Central memory CD4-positive, alpha-beta T cell (primary cell): ENCODE measurements at places on chromosomes 13 and 19.

DNA sequence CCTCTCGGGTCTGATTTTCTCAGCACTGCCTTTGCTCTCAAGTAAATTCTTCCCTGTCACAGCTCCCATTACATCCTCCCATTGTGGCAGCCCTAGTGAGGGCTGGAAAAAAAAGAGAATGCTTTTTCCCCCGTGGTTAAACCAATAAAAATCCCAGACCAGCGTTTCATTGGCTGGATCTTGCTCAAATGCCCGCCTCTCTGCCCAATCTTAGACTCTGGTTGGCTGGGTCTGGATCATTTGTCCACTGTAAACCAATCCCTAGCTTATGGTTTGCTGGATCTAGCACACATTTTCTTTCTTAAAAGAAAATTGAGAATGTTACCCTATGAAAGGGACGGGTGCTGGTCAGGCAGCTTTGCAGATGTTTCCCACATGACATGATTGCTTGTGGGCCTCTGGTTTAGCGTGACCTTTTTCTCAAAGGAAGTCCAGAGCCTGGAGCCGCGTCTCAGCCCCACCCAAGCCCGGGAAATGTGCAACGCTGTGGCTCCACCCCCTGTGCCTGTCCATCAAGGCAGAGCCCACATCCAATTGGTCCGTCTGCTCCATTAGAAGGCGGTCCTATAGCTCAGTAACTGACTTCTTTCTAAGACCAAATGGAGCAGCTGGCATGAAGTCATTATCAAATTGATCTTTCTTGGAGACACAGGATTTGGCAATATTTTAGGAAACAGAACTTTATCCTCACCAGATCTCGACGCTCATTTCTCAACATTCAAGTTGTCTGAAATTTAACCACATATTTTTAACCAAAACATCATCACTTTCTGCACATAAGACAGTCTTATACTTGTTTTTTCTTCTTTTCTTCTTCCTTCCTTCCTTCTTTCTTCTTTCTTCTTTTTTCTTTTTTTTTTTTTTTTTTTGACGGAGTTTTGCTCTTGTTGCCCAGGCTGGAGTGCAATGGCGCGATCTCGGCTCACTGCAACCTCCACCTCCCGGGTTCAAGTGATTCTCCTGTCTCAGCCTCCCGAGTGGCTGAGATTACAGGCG is 2.6 kb upstream of the MCEMP1 start:
- no peak for DNase-seq

DNA sequence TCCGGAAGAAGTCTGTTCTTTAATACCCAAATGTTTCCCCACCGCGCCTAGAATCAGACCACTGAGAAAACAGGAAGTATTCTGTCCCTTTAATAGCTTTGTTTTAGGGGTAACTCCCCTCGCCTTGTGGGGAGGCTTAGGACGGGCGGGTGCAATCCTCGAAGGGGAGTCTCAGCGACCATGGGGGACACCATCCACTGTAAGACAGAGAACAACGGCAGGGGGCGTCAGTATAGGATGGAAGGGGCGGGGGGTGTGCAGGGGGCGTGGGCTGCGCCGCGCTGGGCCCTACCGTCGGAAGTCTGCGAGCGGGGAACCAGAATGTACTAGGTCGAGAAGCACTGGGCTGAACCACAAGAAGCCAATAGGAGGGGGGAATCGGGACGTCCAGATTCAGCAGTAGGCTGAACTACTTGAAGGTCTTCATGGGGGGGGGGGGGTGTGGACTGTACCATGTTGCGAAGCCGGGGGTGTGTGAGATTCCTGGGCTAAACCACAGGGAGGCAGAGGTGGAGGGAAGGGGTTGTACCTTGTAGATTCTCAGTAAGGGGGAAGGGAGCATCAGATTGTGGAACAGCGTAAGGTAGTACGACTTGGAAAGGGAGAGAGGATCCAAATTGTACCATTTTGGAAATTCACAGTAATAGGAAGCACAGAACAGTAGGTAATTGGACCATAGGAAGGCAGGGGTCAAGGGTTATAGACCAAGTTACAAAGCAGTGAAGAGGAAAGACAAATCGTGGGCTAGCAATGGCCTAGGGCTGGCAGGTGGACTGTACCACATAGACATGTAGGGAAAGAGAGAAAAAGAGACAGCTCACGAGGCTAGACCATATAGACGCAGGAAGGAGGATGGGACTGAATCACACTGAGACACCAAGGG is 1.0 kb upstream of the DBP start:
- DNase-seq, result peak; percentile 92

- DNase-seq, result no peak
Observed at GRCh38 chr19:55153652-55154264, 3.8 kb downstream of the TNNI3 start.

DNA sequence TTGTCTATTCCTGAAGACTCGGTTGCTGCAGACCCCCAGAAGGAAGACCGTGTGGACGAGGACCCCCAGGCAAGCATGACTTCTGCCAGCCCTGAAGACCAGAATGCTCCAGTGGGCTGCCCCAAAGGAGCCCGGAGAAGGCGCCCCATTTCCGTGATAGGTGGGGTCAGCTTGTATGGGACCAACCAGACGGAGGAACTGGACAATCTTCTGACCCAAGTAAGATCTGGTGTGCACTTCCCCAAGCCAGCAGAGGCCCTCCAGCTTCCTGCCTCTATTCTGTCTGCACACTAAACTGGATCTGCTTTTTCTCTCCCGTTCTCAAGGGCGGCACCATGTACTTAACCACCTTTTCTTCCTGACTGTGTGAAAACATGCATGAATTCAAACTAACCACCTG is 59.8 kb upstream of the C1QTNF9 start:
- DNase-seq, result no peak

GRCh38 chr13:94588541-94588940 is 7.4 kb downstream of the TGDS start:
- no peak for DNase-seq

DNA sequence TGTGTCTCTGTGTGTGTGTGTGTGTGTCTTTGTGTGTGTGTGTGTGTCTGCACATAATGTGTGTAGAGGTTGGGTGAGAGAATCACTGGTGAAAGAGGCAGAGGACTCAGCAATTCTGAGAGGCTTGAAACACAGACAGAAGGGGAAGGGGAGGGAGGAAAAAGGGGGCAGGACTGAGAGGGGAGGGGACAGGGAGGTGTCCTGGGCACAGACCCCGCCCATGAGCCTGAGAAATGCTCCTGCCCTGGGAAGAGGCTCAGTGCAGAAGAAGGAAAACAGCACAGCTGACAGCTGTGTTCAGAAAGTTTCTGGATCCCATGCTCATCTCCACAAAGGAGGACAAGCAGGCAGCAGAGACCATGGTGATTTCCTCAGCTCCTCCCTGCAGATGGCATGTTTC is 59.1 kb upstream of the CEACAM8 start:
- DNase-seq, result no peak

DNA sequence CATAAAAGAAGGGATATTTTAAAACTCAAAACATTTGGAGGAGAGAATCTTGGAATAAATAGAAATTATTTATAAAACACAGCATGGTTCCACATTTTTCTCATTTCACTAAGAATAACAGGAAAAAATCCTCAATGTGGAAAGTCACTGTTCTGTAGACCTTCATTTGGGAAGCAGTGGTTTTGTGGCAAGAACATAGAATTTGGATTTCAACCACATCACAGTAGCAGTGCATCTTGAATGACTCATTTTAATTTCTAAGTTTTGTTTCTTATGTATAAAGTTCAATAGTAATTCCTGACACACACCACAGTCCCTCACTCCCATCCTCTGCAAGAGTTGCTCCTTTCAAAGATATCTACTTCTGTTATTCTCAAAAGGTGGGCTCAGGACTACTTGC is 264.0 kb downstream of the ENOX1 start:
- no peak for DNase-seq

- no peak for DNase-seq
Observed at GRCh38 chr13:66864627-66865026, 365.5 kb downstream of the PCDH9 start.

- no peak for DNase-seq
Observed at GRCh38 chr13:108781312-108781711, 151.9 kb downstream of the MYO16 start.

DNA sequence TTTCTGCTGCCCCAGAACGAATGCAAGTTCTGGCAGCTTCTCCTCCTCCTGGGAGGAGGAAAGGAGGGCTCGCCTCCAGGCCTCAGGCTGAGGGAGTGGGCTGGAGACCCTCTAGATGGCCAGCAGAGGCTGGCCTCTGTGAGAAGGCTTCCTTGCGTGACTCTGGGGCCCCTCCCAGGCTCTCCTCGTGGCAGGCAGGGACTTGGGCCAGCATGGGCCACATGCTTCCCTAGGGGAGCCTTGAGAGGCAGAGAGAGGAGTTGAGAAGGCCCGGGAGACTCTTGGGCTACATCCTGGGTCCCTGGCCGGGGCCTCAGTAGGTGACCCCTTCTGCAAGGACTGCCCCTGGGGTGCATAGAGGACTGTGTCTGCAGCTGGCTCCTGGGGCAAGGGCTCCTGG is 25.9 kb downstream of the LYL1 start:
- DNase-seq, result no peak

DNA sequence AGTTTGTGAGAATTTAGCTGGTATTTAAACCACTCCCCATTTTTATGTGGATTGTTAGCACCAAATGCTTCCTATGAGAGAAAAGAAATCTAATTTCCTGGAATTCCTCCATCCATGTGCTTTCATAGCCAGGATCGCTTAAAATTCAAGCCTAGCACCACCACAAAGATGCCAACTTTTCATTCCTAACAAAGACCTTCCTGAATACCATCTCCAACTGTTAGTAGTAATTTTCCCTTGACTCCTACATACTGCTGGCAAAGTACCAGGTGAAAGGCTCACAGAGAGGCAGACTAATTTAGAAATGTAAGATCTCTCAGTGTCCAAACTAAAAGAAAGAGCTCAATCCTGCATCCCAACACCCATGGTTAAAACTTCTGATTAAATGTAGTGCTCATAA is 386.3 kb downstream of the KCTD12 start:
- DNase-seq, result no peak

- DNase-seq, result peak; percentile 11
Observed at GRCh38 chr13:102555914-102556553, 40.8 kb upstream of the TPP2 start.

DNA sequence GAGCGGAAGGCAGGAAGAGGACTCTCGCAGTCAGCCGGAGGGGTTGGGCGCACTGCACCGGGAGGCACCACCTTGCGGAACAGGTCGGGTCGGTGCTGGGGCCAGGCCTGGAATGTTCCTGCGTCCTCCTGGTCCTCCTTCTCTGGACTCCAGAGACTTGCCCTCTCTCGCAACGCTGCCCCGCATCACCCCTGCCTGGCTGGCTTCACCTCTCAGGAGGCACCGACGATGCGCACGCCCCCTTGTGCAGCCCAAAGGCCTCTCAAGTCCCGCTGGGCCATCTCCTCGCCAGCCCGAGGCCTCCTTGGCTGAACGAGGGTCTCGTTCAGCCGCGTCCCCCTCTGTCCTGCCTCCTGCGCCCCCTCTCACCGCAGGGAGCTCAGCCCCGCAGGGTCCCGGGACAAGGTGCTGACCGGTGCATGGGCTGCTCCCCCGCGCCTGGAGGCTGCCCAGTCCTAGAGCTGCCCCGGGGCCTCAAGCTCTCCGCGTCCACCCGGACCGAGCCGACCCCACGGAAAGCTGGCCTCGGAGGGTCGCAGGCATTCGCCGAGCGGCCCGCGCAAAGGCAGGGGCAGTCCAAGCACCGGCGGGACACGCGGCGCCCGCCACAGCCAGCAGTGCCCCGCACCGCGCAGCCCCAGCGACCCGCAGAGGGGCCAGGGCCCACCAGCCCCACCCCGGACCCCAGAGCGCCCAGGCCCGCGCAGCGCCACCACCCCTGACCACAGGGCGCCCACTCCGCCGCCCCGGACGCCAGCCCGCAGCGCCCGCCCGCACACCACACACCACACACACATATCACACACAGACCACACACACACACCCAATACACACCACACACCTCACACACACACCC is 133.8 kb downstream of the CRYL1 start:
- no peak for DNase-seq

DNA sequence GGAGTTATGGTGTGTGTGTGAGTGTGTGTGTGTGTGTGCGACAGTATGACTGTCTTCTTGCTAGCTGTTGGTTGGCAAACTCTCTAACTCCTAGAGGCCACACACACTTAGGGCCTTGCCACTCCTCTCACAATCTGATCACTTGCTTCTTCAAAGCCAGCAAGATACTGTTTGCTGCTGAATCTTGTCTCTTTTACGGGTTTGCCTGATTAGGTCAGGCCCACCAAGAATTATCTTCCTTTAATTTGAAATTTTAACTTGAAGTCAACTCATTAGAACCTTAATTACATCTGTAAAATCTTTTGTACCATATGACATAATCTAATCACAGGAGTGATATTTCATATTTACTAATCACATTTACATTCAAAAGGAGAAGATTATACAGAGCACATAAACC is 359.2 kb upstream of the SGCG start:
- DNase-seq, result no peak

DNA sequence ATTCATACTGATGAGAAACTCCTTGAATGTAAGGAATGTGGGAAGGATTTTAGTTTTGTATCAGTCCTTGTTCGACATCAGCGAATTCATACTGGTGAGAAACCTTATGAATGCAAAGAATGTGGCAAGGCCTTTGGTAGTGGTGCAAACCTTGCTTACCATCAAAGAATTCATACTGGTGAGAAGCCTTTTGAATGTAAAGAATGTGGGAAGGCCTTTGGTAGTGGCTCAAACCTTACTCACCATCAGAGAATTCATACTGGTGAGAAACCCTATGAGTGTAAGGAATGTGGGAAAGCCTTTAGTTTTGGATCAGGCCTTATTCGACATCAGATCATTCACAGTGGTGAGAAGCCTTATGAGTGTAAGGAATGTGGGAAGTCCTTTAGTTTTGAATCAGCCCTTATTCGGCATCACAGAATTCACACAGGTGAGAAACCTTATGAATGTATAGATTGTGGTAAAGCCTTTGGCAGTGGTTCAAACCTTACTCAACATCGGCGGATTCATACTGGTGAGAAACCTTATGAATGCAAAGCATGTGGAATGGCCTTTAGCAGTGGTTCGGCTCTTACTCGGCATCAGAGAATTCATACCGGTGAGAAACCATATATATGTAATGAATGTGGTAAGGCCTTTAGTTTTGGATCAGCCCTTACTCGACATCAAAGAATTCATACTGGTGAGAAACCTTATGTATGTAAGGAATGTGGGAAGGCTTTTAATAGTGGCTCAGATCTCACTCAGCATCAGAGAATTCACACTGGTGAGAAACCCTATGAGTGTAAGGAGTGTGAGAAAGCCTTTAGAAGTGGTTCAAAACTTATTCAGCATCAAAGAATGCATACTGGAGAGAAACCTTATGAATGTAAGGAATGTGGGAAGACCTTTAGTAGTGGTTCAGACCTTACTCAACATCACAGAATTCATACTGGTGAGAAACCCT is 26.6 kb downstream of the ZNF345 start:
- DNase-seq, result no peak

GRCh38 chr19:18271433-18271841 is 2.8 kb downstream of the IQCN start:
- no peak for DNase-seq
